NCI-H1436 (cell line): ENCODE measurements at places on chromosomes 7 and 10.

DNA sequence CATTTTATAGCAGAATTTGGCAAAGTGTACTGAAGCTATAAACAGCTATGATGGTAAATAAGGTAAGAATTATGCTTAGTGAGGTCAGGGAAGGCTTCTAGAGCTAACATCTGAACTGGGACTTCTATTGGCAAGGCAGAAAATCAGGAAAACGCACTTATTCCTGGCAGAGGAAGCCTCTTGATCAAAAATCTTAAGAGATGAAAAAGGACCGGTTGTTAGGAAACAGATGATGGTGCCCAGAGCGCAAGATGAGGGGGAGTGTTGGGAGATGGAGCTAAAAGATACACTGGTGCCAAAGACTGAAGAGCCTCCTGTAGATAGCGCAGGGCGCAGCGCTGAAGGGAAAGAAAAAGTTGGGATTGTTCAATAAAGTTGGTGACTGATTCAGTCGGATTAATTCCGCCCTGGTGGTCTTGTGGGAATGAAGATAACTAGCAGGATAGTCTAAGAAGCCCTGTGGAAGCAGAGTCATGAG lies 550 bp upstream of the CALU start:
- DNase-seq, result peak; percentile 31

- DNase-seq, result peak; percentile 18
These were observed 90.8 kb downstream of the FOXL3 start for GRCh38 chr7:380711-381210.

DNA sequence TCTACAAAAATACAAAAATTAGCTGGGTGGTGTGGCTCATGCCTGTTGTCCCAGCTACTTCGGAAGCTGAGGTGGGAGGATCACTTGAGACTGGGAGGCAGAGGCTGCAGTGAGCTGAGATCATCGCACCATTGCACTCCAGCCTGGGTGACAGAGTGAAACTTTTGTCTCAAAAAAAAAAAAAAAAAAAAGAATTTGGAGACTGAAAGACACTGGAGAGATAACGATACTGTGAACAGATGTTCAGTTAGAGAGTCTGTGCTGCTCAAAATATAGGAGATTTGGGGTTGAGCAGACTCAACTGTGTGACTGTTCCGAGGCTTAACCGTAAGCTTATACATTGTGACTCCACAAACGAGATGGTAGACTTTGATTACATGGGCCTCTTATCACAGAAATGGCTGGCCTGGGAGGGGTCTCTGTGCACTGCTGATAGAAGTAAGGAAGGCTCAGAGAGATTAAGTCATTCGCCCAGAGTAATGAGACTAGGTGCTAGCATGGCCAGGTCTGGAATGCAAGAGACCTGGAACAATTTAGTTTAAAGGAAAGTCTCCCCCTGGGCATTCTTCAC lies 19.4 kb downstream of the WBP1L start:
- DNase-seq, result no peak

DNA sequence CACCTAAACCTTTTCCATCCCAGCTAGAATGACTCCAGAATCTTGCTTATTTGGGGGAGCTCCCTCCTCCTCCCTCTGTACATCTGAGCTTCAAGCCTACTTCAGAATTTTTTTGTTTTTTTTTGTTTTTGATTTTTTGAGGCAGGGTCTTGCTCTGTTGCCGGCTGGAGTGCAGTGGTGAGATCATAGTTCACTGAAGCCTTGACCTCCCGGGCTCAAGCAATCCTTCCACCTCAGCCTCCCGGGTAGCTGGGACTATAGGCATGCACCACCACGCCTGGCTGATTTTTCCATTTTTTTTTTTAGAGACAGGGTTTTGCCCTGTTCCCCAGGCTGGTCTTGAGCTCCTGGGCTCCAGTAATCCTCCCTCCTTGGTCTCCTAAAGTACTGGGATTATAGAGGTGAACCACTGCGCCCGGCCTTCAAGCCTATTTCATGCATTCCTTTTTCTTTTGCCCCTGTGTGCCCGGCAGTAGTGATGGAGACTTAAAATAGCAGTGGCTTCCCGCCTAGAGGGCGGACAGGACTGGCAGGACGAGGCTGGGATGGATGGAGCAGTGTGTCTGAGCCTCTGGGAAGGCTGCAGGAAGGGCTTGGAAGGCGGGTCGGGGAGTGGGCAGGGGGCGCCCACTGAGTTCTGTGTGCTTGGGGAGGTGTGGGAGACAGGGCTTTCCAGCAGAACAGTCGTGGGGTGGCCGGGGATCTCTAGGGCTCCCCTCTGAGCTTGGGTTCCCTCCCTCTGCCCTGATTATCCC lies 8.8 kb downstream of the CUX1 start:
- no peak for DNase-seq

DNA sequence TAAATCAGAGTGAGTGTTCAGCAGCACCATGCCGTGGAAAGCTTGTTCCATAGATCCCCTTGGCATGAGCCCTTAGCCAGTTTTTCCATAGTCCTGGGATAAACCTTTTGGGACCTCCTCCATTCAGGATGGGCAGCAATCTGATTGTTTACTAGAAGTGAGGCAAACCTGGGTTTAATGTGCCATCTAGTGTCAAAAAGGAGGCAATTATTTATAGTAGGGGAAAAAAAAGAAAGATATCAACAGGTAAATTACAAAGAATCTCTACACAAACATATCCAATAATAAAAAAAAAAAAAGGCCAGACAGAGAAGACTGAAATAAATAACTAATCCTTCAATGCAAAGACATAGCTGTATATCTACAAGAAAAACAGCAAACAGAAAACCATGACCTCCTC lies 229.0 kb upstream of the STK17A start:
- no peak for DNase-seq

DNA sequence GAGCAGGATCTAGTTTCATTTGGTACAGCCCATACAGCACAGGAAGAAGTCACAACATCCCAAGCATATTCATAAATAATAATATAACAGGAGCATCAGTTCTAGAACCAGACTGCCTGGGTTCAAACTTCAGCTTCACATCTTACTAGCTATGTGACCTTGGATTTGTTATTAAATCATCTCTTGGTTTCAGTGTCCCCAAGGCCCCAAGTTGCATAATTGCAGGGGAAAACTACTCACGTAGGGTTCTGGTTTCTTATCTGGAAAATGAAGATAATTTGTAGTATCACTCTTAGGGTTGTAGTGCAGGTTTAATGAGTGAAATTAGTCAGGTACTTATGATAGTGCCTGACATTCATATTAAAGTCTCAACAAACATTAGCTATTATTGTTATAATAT lies 5.5 kb upstream of the IQUB start:
- no peak for DNase-seq

DNA sequence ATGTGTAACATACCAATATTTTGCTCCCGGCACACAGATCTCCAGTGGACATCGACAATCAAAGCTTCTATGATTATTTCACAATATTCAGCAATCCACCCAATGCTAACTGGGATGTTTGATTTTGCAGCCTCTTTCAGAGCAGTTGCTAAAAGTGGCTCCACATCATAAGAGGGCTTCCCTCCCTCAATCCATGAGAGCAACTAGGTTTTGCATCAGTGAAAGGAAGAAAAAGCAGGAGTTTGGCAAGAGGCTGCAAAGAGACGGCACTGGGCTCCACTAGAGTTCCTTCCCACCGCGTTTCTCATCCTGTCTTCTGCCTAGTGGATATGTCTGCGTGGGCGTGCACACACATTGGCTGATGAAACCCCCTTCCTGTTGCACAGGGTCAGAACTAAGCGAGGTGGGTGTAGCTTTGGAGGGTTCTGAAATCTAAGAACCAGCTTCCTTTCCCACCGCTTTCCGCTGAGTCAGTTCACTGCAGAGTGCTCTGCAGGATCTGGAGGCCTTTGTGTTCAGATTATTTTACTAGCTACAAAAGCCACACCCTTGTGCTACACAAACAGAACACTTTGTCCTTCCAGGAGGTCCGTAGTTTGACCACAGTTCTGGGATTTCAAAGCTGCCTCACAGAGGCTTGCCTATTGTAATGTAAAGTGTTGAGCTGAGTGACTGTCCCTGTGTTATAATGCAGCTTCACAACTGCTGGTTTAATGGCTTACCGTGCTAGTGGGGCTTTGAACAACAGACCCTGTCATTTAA lies 28.1 kb downstream of the ARL4A start:
- DNase-seq, result no peak

GRCh38 chr10:63866747-63867140 lies 345.5 kb downstream of the REEP3 start:
- no peak for DNase-seq

DNA sequence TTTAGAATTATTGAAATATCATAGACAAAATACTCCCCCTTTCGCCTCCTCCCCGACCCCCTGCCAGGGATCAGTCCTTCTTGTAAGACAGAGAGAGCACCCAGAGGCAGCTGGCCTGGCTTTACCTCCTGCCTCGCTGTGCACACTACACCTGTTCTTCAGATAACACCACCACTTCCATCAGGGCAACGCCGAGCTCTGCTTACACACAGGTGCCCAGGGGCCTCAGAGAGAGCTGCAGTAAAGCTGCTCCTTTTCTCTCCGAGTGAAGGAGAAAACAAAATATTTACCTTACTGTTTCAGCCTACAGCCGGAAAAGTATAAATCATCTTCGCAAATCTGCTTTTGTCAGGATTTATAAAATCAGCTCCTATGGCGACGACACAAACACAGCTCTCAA lies 80.7 kb downstream of the HIPK2 start:
- no peak for DNase-seq

GRCh38 chr7:42868480-42868879 lies 43.4 kb downstream of the C7orf25 start:
- no peak for DNase-seq

- no peak for DNase-seq
These were observed 30.9 kb upstream of the SLC16A12 start for GRCh38 chr10:89566095-89566950.

- DNase-seq, result no peak
These were observed 32.7 kb upstream of the FZD8 start for GRCh38 chr10:35674843-35675242.

- no peak for DNase-seq
These were observed 187.9 kb upstream of the INHBA start for GRCh38 chr7:41890631-41891274.

GRCh38 chr7:24715661-24716479 lies 41.4 kb downstream of the GSDME start:
- DNase-seq, result no peak
